MCF 10A (cell line): ENCODE measurements at places on chromosomes 3 and 15.
A peak's percentile ranks its signal among the peaks of the same experiment; 100 is the strongest.

DNA sequence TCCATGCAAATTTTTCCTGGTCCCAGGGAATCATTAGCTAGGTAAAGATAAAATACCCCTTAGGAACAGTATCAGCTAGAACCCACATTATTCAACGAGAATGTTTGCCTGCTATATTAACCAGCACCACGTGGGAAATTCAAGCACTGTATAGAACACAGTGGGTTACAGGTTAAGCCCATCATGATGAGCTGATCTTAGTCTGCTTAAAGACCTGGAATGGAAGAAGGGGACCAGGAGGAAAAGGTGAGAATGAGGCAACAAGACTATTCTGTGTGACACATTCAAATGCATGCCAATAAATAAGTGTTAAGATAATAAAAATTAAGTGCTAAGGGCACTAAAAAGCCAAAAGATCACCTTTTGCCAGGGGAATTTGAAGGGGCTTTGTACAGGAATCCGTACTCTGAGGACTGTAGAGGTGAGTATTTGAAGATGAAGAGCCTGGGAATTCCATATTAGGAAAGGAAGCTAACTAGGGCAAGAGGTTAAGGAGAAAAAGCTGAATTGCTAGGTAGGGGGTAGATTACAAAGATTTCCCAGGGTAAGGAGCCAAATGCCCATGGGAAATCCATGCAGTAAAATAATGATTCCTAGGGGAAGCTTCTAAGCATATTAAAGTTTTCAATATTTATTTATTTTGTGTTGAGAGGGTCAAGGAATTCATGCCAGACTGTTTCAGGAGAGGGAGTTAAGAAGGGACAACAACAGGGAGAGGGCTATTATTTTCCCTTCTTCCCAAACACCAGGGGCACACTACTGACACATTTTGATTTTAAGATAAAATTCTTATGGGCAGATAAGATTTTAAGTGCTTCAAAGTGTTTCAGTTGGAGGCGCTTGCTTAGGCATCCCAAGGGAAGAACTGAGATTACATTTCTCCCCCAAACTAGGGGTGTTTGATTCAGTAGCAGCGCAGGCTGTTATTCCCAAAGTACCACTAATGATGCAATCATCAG lies 2.3 kb upstream of the MED12L start:
- DNase-seq = no peak

- DNase-seq = no peak
These were observed 101.5 kb upstream of the SATB1 start for GRCh38 chr3:18526667-18527066.

DNA sequence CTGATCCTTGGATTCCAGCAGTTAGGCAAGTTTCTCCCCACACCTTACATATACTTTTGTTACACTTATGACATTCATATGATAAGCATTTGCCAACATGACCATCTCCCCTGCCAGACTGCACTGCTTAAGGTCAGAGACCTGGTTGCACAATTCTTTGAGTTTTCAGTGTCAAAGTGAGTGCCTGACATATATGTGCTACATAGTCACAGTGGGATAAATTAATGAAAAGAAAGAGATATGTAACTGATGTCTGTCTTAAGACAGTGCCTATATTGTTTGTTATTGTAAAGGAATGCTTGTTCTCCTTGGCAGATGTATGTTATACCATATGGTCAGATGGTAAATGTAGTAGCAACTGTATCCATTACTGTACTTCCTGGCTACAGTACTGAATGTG lies 3.5 kb upstream of the DCUN1D1 start:
- DNase-seq = peak; percentile 35

- no peak for DNase-seq
These were observed 1268.7 kb downstream of the SI start for GRCh38 chr3:163809540-163809993.

- no peak for DNase-seq
These were observed 34.0 kb downstream of the DHX30 start for GRCh38 chr3:47836986-47837385.

GRCh38 chr3:50341996-50342650 lies 1.5 kb upstream of the RASSF1 start:
- DNase-seq = no peak

DNA sequence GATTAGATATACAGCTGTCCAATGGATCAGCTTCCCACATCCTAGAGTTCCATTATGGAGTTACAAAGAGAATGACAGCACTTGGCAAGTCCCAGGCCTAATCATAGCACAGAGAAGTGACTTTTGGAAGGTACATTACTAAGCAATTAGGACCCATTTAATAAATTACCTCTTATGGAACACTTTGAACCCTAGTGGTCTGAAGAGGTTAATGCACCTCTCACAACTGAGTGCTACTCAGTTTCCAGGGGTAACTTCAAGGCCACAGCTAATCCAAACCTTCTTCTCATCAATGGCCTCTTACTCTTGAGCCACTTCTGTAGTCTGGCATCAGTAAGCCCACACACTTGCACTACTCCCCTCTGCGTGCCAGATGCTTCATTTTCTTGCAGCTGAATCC lies 34.9 kb upstream of the MEIS2 start:
- peak; percentile 40 for DNase-seq

- DNase-seq = no peak
These were observed 43.5 kb upstream of the RSL24D1 start for GRCh38 chr15:55240125-55240760.

DNA sequence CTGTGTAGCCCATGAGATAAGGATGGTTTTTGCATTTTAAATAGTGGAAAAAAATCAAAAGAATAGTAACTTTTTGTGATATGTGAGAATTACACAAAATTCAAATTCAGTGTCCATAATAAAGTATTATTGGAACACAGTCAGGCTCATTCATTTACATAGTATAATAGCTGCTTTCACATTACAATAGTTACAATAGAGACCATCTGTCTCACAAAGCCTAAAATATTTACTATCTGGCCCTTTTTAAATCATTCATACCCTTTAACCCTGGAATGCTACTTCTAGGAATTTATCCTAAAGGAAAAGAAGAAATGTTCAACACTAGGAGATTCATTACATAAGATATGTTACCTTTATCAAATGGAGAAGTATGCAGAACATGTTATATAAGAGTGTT lies 35.5 kb upstream of the TM4SF4 start:
- no peak for DNase-seq

DNA sequence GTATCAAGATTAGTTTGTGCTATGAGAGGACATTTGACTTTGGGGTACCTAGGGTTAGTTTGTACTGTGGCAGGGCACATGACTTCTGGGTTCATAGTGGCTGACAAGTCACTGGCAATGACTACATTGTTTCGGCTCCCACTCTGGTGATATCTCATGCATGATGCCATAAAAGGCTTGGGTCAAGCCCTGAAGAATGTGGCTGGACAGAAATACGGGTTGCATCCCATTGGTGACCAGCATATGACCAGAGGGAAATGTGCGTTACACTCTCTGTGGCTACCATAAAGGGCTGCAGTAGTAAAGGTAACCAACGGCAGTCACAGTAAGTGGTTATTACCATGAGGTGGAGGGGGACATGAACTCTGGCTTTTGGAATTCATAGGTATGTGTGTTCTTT lies 18.4 kb downstream of the THOC7 start:
- no peak for DNase-seq

GRCh38 chr3:127006781-127007436 lies 24.0 kb downstream of the PLXNA1 start:
- DNase-seq = peak; percentile 69
